Sigmoid colon (tissue), 7 donors: ENCODE measurements at places on chromosomes 6 and 20. TPM values are rescaled to one million over a fixed set of nuclear protein-coding genes. Genes with fewer than 3 reads are reported as not detected.
A peak's percentile ranks its signal among the peaks of the same experiment; 100 is the strongest.

- no peak for DNase-seq
These were observed 881.2 kb upstream of the EPHA7 start for GRCh38 chr6:94300424-94301144.

GRCh38 chr6:149544646-149545257, 1.1 kb downstream of the PPIL4 start:
- DNase-seq, result no peak

GRCh38 chr6:4616311-4616710, 159.9 kb upstream of the CDYL start:
- peak; percentile 22 for DNase-seq

Gene PI3
- total RNA-seq, result not detected

GRCh38 chr6:167797476-167798265, 29.0 kb upstream of the AFDN start:
- DNase-seq, result no peak

Gene BPI
- total RNA-seq, result 0.99 TPM

- no peak for DNase-seq
These were observed 476.8 kb upstream of the ADGRB3 start for GRCh38 chr6:68158256-68158655.

- no peak for DNase-seq
These were observed 45.2 kb downstream of the PLCG1 start for GRCh38 chr20:41182296-41183212.

DNA sequence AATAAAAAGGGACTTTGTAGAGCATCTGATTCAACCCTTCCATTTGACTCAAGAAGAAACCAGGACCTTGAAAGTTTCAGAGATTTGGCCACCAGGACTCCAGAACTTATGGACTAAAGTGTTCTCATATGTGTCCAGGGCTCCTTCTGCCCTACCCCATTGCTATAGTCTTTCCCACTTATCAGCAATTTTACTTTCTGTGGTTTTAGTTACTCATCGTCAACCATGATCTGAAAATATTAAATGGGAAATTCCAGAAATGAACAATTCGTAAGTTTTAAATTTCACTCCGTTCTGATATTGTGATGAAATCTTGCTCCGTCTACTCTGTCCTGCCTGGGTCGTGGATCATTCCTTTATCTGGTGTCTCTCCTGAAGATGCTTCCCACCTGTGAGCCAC, 259.8 kb downstream of the PHACTR1 start:
- no peak for DNase-seq

DNA sequence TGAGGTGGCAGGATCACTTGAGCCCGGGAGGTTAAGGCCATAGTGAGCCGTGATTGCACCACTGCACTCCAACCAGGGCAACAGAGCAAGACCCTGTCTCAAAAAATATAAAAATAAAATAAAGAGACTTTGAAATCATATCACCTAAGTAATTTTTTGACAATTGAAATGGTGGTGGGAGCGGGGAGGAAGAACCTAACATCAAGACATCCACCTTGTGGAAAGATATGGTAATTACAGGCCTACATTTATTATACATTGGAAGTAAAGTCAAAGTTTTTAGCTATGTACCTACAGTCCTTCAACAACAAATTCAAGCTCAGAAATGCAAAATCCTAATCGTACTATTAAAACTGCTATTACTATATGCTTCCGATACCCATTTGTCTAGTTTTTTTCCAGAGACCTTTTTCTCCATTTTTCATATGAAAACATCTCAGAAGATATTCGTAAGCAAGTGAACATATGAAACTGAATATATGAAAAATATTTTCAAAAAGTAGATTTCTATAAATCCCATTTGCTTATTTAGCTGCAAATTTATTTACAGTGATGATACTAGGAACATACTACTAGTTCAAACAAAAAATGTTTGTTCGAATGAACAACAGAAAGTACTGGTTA, 83.3 kb downstream of the SYCP2 start:
- DNase-seq, result no peak

Gene IRAK1BP1
- 6.6 TPM for total RNA-seq

GRCh38 chr6:72822023-72822422, 200.2 kb downstream of the KCNQ5 start:
- DNase-seq, result no peak

Gene SYNDIG1
- total RNA-seq, result 0.16 TPM

GRCh38 chr6:72620871-72621290, 983 bp upstream of the KCNQ5 start:
- no peak for DNase-seq

DNA sequence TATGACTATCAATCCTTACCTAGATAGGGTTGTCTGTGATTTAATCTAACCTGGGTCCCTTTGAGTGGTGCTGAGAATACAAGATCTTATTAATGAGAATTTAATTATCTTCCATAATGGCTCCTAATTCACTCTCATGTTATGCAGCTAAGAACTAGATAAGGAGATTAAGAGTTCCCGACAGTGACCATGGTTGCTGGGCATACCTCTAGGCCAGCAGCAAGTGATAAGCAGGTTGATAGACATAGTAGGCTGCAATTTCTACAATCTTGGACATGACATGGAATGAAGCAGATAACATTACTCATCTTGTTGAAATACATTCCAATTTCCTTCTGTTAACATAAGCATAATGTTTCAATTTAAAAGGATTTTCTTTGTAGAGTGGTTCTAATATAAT, 27.1 kb downstream of the SPACA1 start:
- DNase-seq, result no peak

DNA sequence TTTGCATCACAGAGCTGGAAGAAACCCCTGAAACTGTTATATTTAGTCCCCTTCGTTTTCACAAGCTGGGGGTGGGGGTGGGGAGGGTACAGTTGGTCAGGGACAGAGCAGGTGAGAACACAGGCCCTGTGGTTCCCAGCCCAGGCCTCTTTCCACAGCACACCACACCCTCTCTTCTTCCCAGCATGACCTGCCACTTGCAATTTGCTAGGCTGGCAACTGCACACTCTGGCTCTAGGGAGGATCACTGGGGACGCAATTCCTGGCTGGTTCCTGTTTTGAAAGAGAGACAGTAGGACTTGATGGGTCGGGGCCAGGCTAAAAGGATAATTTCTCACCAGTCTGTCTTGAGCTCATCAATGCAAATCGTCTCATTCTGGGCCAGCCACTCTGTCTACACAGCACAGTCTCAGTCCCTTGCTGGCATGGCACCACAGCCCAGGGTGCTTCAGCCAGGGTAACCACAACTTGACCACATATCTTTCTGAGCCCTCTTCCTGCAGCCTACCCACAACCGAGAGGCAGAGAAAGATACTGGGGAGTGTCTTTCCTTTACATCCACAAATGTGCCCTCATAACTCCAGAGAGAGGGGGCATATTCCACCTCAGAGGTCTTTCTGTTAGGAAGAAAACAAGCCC, 41.7 kb upstream of the EMILIN3 start:
- DNase-seq, result no peak

Gene HUS1B
- 3.6 TPM for total RNA-seq

Gene GPLD1
- 5.1 TPM for total RNA-seq

DNA sequence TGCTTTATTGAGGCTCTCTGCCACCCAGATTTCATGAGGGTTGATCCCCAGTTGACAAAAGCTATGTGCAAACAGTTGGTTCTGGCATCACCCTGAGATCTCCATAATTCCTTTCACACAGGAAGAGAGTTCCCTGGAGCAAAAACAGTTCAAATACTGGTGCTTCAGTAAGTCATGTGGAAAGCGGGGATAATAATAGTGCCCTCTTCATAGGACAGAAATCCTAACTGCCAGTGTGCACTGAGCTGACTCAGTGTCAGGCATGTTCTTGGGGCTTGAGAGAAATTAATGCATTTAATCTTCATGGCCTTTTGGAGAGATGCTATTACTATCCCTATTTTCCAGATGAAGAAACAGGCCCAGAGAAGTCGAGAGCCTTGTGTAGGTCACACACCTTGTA, 7.9 kb upstream of the SLC52A3 start:
- no peak for DNase-seq

DNA sequence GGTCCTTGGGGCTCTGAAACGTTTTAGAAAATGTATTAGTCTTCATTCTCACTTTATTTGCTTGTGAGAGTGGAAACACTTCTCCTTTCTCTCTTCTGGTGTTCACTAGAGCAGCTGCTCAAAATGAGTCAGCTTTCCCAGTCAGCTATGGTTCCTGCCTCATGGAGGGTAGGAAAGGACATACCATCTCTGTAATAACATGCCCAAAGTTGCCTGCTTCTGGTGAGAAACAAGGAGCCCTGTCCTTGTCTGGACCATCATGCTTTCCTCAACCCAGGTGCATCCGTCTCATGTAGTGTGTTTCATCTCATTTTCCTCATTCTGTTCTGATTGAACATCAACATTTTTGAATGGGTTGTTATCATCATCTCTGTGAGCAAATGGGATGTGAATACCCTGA, 17.1 kb upstream of the TINAG start:
- no peak for DNase-seq

- DNase-seq, result no peak
These were observed 63.0 kb downstream of the ARID1B start for GRCh38 chr6:156840136-156840535.

DNA sequence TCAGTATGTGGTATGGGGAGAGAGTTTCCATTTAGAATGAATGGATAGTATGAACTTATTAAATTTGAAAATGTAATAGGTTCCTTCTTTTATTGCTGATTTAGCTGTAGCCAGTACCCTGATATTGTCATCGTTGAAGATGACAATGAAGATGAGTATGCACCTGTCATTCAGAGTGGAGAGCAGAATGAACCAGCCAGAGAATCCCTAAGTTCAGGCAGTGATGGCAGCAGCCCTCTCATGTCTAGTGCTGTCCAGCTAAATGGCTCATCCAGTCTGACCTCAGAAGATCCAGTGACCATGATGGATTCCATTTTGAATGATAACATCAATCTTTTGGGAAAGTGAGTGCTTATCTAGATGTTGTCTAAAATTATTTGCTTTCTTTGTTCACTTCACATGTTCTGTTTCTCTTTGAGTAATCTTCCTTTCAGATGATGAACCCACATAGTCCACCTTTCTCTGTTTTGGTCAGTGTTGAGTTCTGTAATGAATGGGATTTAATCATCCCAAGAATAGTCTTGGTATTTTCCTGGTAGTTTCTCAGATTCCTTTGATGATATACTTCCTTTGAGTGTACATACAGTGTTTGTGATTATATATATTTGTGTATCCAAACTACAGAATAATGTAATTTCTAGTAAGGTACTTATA, 23.3 kb downstream of the HSF2 start:
- no peak for DNase-seq

DNA sequence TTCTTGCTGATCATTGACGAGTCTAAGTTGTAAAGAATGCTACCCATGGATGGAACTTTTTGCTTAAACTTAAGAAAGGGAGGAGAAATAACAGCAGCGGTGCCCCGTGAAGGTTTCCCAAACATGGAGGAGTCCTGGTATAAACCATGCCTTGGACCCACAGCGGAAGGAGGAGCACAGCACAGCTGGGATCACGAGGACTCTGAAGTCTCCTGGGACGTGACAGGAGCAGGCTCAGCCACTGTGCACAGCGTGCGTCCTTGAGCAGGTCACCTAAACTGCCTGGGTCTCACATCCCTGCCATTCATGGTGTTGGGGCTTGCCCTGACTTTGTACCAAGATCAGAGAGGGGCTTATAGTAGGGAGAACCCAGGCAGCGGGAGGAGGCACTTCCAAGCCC, 56.1 kb upstream of the UNC93A start:
- DNase-seq, result no peak

- DNase-seq, result no peak
These were observed 163.2 kb upstream of the TAB2 start for GRCh38 chr6:149154261-149154821.

GRCh38 chr6:75604294-75604693, 2.6 kb downstream of the SENP6 start:
- no peak for DNase-seq

DNA sequence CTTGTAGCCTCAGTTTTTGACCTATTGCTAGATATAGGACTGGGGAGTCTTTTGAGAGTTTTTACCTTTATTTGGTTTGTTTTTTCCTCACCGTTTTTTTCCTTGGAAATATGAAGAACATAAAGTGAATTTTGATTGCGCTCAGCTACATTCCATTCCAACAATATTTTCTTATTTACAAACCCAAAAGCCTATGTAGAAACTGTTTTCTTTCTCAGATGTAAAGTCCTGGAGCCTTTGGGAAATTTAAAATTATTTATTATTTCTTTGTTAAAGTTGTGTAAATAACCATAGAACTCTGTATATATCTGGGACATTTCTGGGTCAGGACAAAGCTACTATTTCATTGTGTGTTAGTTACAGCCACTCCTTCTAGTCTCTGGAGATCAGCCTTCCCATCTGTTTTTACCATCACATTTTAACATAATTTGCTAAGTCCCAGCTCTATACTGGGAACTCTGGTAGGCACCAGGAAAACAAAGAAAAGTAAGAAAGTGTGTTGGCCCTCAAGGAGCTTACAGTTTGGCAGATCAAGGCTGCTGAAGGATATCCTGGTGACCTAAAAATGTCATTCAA, 68.8 kb downstream of the JAG1 start:
- DNase-seq, result no peak

GRCh38 chr6:22925920-22926789, 356.8 kb downstream of the HDGFL1 start:
- DNase-seq, result no peak

- no peak for DNase-seq
These were observed 46.3 kb downstream of the GCNT2 start for GRCh38 chr6:10567256-10568026.

Gene GNAS
- total RNA-seq, result 808 TPM

DNA sequence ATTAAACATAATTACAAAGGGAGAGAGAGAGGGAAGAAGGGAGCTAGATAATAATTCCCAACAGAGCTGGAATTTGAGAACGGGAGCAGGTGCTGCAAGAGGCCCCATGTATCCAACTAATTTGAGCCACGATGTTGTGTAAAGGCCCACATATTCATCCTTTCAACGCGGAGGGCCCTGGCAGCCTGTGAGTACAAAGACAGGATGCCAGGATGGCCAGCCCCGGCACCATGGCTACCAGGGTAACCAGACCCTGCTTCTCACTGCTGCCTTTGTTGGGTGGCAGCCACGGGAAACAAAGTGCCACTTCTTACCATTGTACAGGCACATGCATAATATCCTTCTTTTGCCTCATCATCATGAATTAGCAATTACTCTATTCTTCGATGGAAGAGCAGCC, 492.0 kb upstream of the NRSN1 start:
- no peak for DNase-seq

GRCh38 chr6:3353213-3353903, 94.6 kb downstream of the PSMG4 start:
- DNase-seq, result peak; percentile 28

- no peak for DNase-seq
These were observed 148.5 kb downstream of the RNGTT start for GRCh38 chr6:88814909-88815308.

DNA sequence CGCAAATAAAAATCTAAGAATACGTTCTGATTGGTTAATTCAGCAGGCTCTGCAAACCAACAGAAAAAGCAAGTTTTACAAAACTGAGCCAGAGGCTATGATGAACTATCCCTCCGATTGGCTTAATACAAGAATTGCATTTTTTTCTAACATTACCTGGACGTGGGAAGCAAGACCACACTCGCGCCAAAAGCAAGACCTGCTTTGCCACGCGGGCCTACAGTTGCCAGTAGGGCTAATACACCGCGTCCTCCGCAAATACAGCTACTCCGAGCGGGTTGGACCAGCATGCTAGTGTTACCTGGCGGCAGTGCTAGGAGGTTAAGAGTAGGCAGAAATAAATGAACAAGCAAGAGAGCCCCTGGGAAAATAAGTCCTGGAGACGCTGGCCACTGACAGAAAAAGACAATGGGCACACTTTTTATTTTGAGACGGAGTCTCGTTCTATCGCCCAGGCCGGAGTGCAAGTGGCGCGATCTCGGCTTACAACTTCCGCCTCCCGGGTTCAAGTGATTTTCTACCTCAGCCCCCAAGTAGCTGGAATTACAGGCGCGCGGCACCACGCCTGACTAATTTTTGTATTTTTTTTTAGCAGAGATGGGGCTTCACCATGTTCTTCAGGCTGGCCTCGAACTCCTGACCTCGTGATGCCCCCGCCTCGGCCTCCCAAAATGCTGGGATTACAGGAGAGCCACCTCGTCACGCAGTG, 131.9 kb upstream of the BTN3A2 start:
- no peak for DNase-seq
